ENCODE measurements at places on chromosomes 3 and 15.
A peak's percentile ranks its signal among the peaks of the same experiment; 100 is the strongest.

- no peak for DNase-seq
Measured at GRCh38 chr3:159892801-159893200, 95.8 kb upstream of the IL12A start.

GRCh38 chr3:96192966-96193550 lies 621.3 kb upstream of the EPHA6 start:
- DNase-seq, result no peak

- DNase-seq, result no peak
Measured at GRCh38 chr3:106117490-106117858, 248.7 kb upstream of the CBLB start.

- peak; percentile 32 for DNase-seq
Measured at GRCh38 chr15:95440712-95441111, 889.8 kb upstream of the NR2F2 start.

DNA sequence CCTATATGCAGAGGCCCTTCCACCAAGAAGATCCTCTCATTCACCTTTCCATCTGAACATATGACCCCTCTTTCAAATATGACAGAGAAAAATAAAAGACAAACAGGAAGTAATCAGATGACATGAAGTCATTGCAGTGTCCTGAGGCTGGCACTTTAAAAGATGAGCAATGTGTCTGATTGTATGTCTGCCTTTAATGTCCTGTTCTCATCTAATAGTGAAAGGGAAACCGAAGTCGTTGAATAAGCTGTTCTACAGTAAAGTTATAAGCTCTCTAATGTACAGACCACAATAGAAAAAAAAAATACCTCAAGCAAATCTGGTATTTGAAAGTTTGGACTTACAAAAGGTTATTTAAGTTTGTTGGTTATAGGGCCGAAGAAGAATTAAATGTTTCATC lies 243.0 kb downstream of the CLSTN2 start:
- no peak for DNase-seq

GRCh38 chr3:16203671-16204629 lies 29.5 kb downstream of the GALNT15 start:
- DNase-seq, result peak; percentile 16

DNA sequence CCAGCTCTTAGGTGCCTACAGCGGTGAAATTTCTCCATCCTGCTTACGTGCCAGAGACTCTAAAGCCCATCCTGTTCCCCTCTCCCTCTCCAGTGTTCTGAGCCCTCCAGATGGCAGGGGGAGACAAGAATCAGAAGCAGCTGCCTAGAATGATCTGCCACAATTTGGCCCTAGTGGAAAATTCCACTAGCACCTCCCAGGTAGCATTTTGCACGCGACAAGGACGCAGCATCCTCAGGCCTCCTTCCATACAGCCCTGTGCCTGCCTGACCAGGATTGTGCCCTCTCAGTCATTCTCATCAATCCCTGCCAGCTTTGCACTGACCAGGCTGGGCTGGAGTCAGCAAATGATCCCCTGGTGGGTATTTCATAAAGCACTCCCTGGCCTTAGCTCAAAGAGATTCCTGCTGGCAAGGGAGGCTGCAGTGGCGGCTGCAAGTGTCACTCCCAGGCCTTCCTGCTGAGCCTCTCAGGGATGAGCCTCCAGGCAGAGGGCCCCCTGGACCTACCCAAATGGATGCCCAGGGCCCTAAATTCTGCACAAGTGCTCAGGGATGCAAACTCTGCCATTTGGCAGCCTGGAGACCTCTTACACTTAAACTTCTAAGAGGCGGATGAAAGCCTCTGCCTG lies 130.2 kb upstream of the ATP2B2 start:
- no peak for DNase-seq

DNA sequence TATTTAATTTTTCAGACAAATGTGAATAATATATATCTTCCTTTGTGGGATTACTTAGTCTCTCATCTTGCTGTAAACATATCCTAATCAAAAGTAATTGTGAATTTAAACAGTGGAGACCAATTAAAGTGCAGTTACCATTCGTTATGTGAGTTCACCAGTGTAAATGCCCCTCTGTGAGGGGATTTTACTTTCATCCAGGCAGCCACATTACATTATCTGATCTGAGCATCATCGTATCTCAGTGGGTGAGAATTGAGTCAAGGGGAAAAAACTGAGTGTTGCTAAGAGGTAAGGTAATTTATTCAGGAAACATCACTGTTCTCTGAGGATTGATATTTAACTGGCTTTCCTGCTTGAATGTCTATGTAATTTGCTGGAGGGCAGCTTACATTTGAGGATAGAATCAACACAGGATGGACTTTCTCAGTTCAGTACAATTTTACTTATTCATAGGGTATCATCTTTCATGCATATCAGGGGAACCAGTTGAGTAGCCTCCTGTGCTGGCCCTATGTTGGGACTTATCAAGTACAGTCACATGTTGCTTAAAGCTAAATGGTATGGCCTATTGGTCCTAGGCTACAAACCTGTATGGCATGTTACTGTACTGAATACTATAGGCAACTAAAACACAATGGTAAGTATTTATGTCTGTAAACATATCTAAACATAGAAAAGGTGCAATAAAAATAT lies 219.7 kb downstream of the CD47 start:
- DNase-seq, result no peak

GRCh38 chr15:26477044-26477443 lies 295.8 kb downstream of the GABRB3 start:
- no peak for DNase-seq

GRCh38 chr3:129315998-129316247 lies 37.3 kb downstream of the HMCES start:
- no peak for DNase-seq

- no peak for DNase-seq
Measured at GRCh38 chr3:172121981-172122380, 82.6 kb downstream of the FNDC3B start.

GRCh38 chr3:98513091-98513511 lies 9.6 kb downstream of the CLDND1 start:
- no peak for DNase-seq

GRCh38 chr3:4520033-4520816 lies 27.1 kb downstream of the ITPR1 start:
- no peak for DNase-seq

GRCh38 chr3:81503026-81503425 lies 258.4 kb downstream of the GBE1 start:
- DNase-seq, result no peak

DNA sequence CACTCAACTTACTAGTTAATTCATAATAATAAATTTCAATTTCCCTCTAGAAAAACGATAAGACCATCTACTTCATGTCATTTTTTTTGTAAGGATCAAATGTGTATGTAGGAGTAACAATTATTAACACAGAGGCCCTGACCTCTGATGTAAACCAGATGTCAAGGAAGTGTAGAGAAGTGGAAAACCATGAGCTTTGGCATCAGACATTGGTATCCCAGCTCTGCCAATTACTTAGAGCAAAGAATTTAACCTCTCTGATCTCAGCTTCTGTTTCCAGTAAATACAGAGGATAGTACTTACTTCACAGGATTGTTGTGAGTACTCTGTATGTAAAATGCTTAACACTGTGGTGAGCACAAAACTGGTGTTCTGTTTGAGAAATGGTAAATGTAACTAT lies 17.5 kb downstream of the AQR start:
- DNase-seq, result no peak

GRCh38 chr3:63937661-63938651 lies 25.8 kb upstream of the SCAANT1 start:
- DNase-seq, result no peak

- DNase-seq, result no peak
Measured at GRCh38 chr3:23329471-23330105, 126.5 kb downstream of the UBE2E2 start.

- no peak for DNase-seq
Measured at GRCh38 chr3:48429317-48429959, 448 bp downstream of the PLXNB1 start.

- no peak for DNase-seq
Measured at GRCh38 chr3:177284383-177284881, 87.2 kb upstream of the TBL1XR1 start.

DNA sequence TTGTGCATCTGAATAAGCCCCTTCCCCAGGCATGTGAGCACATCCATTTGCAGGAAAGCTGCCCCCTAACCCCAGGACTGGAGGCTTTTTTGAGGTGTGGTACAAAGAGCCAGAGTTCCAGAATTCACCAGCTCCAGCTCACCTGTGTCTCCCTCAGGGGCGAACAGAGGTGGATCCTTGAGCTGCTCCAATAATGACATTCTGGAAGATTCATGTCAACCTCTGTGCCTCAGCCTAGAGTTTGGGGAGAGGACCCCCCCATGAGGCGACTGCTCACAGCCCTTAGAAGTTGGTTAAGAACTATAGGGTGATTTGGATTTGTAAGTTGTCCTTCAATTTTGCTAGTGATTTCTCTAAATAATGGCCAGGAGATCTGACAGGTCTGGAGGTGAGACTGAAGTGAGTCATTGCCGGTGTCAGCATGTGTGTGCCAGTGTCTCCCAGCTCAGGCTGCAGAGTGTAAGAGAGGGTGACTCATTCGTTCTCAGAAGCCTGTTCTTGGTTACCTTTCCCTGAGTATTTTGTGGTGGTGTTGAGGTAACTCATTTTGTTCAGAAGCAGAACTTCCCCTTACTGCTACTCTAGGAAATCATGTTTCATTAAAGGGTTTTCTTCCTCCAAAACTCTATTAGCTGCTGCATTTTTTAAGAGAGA lies 136.9 kb upstream of the TOPAZ1 start:
- DNase-seq, result peak; percentile 30

GRCh38 chr3:170621256-170621655 lies 35.4 kb upstream of the SLC7A14 start:
- no peak for DNase-seq

GRCh38 chr3:8741581-8742261 lies 8.1 kb downstream of the CAV3 start:
- DNase-seq, result peak; percentile 12

- DNase-seq, result no peak
Measured at GRCh38 chr3:66923969-66924368, 74.1 kb upstream of the KBTBD8 start.

GRCh38 chr3:137763594-137763938 lies 549 bp upstream of the SOX14 start:
- no peak for DNase-seq

- no peak for DNase-seq
Measured at GRCh38 chr3:71243229-71243628, 340.3 kb downstream of the FOXP1 start.

- no peak for DNase-seq
Measured at GRCh38 chr3:7854721-7855120, 646.9 kb upstream of the LMCD1 start.

DNA sequence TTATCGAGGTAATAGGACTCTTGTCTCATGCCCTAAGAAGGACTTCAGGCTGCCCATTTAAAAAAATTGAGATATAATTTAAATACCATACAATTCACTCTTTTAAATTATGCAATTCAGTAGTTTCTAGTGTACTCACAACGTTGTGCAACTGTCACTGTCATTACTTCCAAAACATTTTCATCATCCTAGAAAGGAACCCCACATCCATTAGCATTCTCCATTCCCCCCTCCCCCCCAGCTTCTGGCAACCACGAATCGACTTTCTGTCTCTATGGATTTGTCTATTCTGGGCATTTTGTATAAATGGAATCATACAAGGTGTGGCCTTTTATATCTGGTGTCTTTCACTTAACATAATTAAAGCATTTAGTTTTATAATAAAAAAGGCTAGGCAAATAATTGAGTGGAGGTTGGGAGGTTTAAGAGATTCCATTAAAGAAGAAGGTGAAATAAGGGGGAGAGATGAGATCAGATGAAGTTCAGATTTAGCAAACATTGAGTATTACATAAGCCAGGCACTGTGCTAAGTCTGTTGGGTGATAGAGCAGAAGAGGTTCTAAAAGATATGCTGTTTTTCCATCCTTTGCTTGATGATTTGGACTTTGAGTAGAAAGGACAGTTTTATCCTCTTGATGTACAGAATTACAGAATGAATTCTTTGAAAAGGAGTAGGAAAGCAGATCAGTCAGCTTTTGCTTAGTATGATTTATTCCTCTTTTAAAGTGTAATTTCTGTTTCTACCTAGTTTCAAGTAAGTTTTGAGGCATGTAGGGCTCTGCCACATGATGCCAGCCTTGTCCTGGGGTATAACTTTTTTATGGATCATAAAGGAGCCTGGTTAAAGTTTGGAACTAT lies 36.3 kb downstream of the UBE2E2 start:
- no peak for DNase-seq

- no peak for DNase-seq
Measured at GRCh38 chr3:133505813-133506212, 67.7 kb upstream of the CDV3 start.

DNA sequence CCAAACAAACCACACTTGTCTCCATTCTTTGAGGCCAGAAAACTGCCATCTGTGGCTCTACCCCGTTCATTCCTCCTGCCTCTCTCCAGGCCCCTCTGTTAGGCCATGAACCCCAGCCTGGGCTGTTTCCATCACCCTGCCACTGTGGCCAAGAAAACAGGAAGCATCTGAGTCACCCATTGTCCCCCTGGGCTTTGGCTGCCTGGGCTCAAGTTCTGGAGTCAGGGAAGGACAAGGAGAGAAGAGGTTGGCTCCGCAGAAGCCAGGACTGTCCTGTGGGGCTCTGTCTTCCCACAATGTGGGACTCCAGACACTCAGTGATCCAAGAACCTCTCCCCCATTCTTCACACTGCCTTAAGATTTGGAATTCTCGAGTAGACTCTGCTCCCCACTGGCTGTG lies 14.8 kb upstream of the LCTL start:
- no peak for DNase-seq

GRCh38 chr3:189237526-189237925 lies 65.8 kb downstream of the TPRG1 start:
- DNase-seq, result no peak

- DNase-seq, result peak; percentile 66
Measured at GRCh38 chr3:186107215-186108105, 1.4 kb downstream of the ETV5 start.

GRCh38 chr3:5840056-5840455 lies 652.5 kb downstream of the EDEM1 start:
- DNase-seq, result no peak

DNA sequence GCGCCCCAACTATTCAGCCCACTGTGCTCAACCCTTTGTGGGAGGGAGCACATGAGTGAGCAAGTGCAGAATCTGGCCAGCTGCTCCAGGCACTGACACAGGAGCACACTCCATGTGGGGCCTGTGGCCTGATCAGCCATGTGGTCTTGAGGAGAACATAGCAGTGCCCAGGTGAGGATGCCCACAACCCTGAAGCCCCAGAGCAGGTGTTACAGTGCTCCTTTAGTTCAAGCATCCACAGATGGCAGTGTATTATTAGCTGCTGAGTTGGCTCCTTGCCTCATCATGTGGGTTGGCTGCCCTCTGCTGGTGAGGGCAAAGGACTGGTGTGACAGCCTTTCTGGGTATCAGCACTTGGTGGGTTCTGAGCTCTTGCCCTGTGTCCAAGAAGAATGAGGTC lies 1588.2 kb downstream of the SI start:
- DNase-seq, result peak; percentile 42
